Stimulated activated CD4-positive, alpha-beta T cell treated with anti-CD3 and anti-CD28 coated beads, Interleukin-1b, Interleukin-23, amount 100 ng/mL, for 1 hour (primary cell): ENCODE measurements at places on chromosomes 12 and 14.

DNA sequence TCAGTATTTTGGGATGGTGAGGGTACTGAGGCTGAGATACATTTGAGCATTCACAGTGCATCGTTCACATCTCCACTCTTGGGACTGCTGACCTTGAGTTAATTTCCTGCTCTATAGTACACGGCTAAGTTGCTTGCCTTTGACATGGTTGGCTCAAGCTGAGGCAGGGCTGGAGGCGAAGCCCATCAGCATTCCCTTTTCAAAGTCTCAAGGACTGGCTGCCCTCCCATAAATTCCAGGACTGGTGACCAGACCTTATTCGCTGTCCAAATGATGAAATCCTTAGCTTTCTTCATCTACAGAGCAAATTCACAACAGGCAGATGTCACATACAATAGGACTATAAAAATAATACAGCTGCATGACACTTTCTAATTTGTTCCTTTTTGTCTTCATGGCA is 85.9 kb downstream of the SSPN start:
- no peak for DNase-seq

DNA sequence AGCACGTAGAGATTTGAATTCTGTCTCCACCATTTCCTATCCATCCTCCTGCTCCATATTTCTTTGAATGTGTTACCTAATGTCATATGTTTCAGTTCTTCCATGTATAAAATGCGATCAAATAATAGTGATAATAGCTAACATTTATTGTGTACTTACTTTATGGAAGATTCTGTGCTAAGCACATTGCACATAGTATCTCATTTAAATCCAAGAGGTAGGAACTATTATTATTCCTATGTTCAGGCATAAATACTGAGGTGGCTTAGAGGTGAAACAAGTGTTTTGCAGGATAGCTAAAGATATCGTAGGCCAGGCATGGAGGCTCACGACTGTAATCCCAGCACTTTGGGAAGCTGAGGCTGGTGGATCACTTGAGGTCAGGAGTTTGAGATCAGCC is 17.5 kb upstream of the AICDA start:
- DNase-seq, result no peak

DNA sequence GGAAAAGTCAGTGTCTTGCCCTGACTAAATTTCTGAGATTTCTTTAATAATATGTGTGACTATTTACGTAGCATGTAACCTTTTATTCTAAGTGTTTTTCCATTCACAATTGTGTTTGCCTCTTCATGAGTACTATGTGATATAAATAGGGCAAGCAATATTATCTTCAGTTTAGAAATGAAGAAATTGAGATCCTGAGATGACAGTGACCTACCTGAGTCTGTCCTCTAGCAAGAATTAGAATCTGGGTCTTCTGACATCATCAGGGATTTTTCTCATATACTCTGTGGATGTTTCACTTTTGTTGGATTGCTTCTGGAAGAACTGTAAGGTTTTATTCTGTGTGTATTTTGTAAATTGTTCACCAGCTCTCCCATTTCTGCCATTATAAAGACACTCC is 35.0 kb downstream of the TMTC2 start:
- DNase-seq, result no peak

DNA sequence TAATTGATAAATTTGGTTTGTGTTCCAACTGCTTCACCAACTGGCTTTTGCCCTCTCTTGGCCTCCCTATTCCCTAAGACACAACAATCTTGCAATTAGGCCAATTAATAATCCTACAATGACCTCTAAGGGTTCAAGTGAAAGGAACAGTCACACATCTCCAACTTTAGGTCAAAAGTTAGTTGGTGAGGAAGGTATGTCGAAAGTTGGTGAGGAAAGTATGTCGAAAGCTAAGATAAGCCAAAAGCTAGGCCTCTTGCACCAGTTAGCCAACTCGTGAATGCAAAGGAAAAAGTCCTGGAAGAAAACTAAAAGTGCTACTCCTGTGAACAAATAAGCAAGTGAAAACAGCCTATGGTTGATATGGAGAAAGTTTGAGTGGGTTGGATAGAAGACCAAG is 32.6 kb downstream of the EGLN3 start:
- DNase-seq, result no peak

- no peak for DNase-seq
Measured at GRCh38 chr12:52144512-52145227, 47.1 kb downstream of the KRT80 start.

- no peak for DNase-seq
Measured at GRCh38 chr12:51126297-51126696, 42.9 kb upstream of the CSRNP2 start.

GRCh38 chr14:36028218-36028617 is 148.3 kb downstream of the PTCSC3 start:
- DNase-seq, result no peak

- no peak for DNase-seq
Measured at GRCh38 chr14:104895207-104895785, 29.4 kb upstream of the PLD4 start.

GRCh38 chr12:51098611-51099010 is 15.2 kb upstream of the CSRNP2 start:
- no peak for DNase-seq

- DNase-seq, result no peak
Measured at GRCh38 chr14:95007921-95008320, 149.4 kb downstream of the DICER1 start.

GRCh38 chr14:61328626-61329262 is 7.4 kb downstream of the PRKCH start:
- DNase-seq, result no peak

GRCh38 chr14:22979748-22980392 is 2.5 kb downstream of the AJUBA start:
- no peak for DNase-seq

DNA sequence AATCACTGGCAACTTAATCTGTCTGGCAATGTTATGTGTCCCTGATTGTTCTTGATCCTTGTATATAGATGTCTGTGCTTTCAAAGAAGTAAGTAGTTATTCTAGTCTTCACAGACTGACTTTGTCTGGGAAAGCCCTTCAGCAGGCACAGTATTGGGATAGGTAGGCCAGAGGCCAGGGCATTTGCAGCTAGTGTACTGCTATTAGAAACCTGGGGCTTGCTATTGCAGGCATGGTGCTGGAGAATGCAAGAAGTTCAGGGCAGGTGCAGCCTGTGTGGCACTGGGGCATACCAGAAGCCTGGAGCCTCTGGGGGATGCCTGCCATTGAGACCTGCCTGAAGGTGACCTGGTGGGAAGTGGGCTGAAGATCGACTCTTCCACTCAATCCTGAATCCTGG is 96.3 kb downstream of the TMTC3 start:
- no peak for DNase-seq

GRCh38 chr14:104816616-104816884 is 15.6 kb downstream of the ZBTB42 start:
- DNase-seq, result no peak

DNA sequence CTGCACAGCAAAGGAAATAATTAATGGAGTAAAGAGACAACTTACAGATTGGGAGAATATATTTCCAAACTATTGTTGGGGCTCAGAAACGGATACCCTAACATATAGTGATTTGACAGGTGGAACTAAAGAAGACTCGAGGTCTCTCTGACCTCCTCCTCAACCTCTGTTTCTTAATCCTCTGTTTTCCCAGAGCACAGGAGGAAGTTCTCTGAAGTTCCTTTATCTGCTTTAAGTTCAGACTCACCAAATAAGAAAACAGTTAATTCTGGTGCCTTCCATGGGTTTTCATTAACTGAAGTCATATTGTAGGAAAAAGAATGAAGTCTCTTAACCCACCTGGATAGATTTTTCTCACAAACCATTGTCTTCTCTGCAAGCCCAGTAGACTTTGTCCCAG is 29.2 kb downstream of the CLEC2D start:
- no peak for DNase-seq

- DNase-seq, result no peak
Measured at GRCh38 chr14:104359301-104359968, 220.1 kb upstream of the C14orf180 start.

GRCh38 chr12:135138-135537 is 68.6 kb downstream of the IQSEC3 start:
- no peak for DNase-seq

DNA sequence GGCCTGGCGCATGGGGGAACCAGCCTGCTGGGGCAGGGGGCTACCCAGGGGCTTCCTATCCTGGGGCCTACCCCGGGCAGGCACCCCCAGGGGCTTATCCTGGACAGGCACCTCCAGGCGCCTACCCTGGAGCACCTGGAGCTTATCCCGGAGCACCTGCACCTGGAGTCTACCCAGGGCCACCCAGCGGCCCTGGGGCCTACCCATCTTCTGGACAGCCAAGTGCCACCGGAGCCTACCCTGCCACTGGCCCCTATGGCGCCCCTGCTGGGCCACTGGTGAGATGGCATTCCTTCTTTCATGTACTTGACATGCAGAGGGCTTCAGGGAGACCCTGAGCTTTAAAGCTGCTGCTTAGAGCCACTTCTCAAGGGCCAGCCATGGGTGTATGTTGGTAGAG is 9.0 kb downstream of the LGALS3 start:
- DNase-seq, result no peak

- DNase-seq, result no peak
Measured at GRCh38 chr14:59849411-59850130, 21.0 kb downstream of the RTN1 start.

DNA sequence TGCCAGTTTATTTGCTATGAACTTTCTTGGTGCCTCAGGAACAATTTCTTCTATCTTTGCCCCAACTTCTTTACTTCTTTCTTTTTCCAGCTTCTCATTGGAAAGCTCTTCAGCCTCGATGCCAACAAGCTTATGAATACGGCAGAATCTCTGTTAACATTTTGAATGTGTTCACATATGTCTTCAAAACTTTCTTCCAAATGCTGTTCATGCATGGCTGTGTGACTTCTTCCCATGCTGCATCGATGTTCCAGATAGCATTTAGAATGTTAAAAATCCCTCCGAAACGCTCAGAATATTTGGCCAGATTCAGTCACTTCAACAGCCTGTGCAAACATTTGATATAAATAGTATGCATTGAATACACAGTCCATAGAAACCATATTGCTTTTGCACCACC is 247.8 kb upstream of the ARID2 start:
- no peak for DNase-seq

- DNase-seq, result no peak
Measured at GRCh38 chr12:89151536-89151935, 200.8 kb downstream of the DUSP6 start.

GRCh38 chr12:4496145-4496838 is 42.4 kb upstream of the RAD51AP1 start:
- DNase-seq, result no peak

GRCh38 chr12:42099433-42099832 is 45.2 kb downstream of the GXYLT1 start:
- DNase-seq, result no peak

GRCh38 chr14:92974541-92975345 is 51.8 kb downstream of the CHGA start:
- DNase-seq, result no peak

- no peak for DNase-seq
Measured at GRCh38 chr12:59808317-59808910, 212.6 kb downstream of the SLC16A7 start.
